ENCODE measurements at places on chromosomes 1 and 21. TPM values are rescaled to one million over a fixed set of nuclear protein-coding genes. Genes with fewer than 3 reads are reported as not detected.
A peak's percentile ranks its signal among the peaks of the same experiment; 100 is the strongest.

The FAAH gene
- 3.9 TPM for total RNA-seq

The PTP4A2 gene
- total RNA-seq = 507 TPM

DNA sequence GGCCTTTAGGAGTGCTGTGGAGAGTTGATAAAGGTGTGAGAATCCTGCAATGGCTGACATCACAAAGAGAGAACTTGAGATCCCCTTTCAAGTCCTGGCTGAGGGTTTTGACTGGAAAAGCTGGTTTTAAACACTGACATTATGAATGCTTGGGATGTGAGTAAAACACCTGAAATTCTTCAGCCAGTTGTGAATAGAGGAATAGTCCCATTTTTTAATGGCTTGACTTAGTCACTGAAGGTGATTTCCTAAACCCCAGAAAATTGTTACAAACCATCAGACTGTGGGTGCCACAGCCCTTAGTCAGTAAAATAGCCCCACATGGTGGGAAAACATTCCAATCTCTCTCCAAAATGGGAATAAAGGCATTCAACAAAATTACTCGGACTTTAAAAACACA lies 107.7 kb upstream of the LMO4 start:
- H3K27ac ChIP-seq = no peak overlapping the region
- peaks cover 17% of the 10 kb centered on the region for H3K4me1 ChIP-seq

DNA sequence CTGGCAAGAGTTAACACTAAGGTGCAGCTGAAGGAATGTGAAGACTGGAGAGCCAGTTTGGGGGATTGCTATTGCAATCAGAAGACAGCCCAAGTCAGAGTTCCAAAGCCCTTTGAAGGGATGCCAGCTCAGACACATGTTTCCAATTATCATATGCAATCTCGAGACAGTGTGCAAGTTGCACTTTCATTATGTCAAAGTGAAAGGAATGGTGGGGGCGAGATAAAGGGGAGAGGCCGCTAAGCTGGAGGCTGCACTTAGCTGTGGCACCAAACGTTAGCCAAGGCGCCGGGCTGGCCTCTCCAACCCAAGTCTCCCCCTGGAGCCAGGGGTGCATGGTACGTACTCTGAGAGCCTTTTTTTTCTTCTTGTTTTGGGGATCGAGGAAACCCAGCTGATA lies 58.0 kb downstream of the NGF start:
- DNase-seq = no peak
- H3K36me3 ChIP-seq = no peaks in the 10 kb centered on the region
- H3K4me3 ChIP-seq = no peak overlapping the region
- H3K27ac ChIP-seq = no peak overlapping the region
- no peaks in the 10 kb centered on the region for H3K4me1 ChIP-seq
- no peaks in the 10 kb centered on the region for H3K27me3 ChIP-seq

- H3K36me3 ChIP-seq = peaks cover 19% of the 10 kb centered on the region
- no peaks in the 10 kb centered on the region for H3K27me3 ChIP-seq
- DNase-seq = peak; percentile 91
- peaks cover 51% of the 10 kb centered on the region for H3K4me1 ChIP-seq
Observed at GRCh38 chr21:43775795-43776430, at the start of gene CSTB. Gene CSTB (minus strand): TSS chr21:43776308. CDS start chr21:43776269, 39 bp downstream.

GRCh38 chr1:150809651-150810050 lies 1.6 kb upstream of the CTSK start:
- peaks cover 7% of the 10 kb centered on the region for H3K36me3 ChIP-seq
- peaks cover 7% of the 10 kb centered on the region for H3K4me1 ChIP-seq
- DNase-seq = no peak
- H3K27ac ChIP-seq = no peak overlapping the region
- H3K27me3 ChIP-seq = no peaks in the 10 kb centered on the region

DNA sequence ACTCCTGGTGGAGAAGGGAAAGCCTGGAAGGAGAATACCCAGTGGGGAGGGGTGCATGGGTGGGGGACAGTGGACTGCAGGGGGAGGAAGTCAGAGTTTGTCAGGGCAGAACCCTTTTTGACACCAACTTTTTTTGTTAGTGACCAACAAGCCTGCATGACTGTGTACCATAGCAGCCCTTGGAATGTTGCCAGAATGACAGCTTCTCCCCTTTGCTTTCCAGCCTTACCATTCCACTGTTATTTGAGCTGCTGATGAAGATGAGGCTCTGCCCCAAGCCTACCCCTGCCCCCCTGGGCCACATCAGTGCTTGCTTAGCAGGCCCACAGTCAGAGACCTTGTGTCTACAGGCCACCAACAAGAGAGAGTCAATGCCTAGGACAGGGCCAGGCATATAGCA lies 341.2 kb downstream of the HHAT start:
- DNase-seq = no peak
- H3K36me3 ChIP-seq = no peaks in the 10 kb centered on the region
- H3K27ac ChIP-seq = no peak overlapping the region
- no peaks in the 10 kb centered on the region for H3K27me3 ChIP-seq
- H3K4me3 ChIP-seq = no peak overlapping the region
- H3K4me1 ChIP-seq = no peaks in the 10 kb centered on the region

Measured in activated CD8-positive, alpha-beta memory T cell treated with anti-CD3 and anti-CD28 coated beads, Interleukin-2, amount 10 ng/mL, durations not matched to agents 7 days and 5 days (primary cell).